ENCODE measurements at places on chromosomes 3 and 15.
A peak's percentile ranks its signal among the peaks of the same experiment; 100 is the strongest.

DNA sequence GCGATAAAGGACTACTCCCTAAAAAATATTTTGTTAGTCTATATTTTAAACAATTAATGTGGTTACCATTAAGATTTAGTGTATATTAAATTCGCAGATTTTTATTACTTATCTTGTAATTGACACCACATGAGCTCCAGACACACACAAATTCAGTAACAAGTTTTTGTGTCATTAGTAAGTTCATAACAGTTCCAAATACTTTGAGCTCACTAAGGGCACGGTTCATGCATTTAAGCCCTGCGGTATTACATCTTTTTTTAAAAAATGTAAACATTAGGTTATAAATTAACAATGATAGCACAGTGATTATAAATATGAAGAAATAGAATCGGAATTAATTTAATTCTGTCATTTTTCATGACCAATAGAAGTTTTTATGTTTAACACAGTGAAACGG is 317.3 kb downstream of the ZNF385D start:
- no peak for DNase-seq

DNA sequence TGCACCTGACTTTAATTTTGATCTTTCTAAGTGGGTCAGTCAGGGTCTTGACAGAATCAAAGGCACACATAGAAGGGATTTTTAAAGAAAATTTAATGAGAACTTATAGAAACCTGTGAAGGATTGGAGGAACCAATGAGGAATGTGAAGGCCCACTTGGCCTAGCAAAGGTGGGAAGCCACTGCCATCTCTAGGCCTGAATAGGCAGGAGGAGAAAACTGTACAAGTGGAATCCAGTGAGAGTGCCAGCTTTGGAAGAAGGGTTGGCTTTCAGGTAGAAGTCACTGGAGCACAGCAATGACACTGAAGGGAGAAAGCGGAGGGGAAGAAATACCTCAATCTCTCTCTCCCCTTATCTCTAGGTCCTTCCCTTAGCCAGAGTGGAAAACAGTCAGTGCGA is 380.7 kb upstream of the KCNMB2 start:
- peak; percentile 29 for DNase-seq

DNA sequence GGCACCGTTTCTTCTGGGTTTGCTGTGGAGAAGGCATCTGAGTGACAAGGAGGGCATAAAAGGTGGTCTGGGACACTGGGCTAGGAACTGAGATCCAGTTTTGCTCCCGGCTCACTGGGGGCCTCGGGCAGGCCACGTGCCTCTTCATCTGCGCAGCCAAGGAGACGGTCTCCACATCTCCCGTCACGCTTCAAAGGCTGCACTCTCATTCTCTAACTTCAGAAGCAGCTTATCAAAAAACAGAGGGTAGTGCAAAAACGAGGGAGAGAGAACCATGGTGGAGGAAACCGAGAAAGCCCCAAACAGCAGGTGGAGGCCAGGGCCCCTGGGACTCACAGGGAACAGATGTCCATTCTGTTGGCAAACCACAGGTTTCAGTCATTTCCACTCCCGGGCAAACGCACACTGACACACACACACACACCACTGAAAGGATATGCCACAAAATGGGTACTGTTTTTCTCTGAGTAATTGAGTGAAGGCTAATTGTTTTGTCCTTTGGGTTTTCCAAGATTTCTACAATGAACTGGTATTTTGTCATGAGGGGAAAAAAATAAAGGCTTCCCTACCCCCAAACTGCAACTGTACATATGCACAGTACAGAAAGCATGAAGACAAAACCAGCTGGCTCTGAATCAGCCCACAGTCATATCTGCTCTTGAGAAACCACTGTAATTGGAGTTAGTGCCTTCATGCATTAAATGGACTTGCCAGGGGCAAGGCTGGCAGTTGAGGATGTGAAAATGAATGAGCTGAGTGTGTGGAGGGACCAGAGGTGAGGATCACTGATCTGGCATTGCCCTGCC is 71.9 kb downstream of the MGLL start:
- peak; percentile 80 for DNase-seq

DNA sequence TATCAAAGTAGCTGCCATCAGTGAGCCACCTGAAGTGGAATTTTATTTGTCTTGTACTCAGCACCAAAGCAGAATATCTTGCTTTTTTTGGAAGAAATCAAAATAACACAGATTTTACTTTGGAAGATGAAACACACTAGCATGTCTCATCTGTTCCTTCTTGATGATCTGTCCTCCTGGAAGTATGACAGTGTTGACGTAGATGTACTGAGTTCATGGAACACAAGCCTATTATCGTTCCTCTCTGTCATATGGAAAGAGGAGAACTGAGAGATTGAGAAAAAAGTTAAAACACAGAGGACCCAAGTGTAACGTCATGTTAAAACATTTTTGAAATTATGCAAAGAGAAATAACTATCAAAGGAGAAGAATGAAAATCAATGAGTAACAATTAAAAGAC is 340.2 kb downstream of the ROBO2 start:
- DNase-seq = no peak

GRCh38 chr15:49227602-49228001 is 57.6 kb downstream of the GALK2 start:
- DNase-seq = no peak

DNA sequence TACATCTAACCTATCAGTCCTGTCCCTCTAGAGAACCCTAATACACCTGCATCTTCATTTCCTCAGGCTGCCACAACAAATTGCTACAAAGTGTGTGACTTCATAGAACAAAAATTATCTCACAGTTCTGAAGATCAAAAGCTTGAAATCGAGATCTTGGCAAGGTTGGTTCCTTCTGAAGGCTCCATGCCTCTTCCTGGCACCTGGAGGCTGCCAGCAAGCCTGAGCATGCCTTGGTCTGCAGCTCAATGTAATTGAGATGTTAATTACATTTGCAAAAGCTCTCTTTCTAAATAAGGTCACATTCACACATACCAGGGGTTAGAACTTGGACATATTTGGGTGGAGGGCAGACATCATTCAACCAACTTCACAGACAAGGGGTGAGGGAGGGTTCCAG is 86.4 kb upstream of the ABHD17C start:
- peak; percentile 55 for DNase-seq

DNA sequence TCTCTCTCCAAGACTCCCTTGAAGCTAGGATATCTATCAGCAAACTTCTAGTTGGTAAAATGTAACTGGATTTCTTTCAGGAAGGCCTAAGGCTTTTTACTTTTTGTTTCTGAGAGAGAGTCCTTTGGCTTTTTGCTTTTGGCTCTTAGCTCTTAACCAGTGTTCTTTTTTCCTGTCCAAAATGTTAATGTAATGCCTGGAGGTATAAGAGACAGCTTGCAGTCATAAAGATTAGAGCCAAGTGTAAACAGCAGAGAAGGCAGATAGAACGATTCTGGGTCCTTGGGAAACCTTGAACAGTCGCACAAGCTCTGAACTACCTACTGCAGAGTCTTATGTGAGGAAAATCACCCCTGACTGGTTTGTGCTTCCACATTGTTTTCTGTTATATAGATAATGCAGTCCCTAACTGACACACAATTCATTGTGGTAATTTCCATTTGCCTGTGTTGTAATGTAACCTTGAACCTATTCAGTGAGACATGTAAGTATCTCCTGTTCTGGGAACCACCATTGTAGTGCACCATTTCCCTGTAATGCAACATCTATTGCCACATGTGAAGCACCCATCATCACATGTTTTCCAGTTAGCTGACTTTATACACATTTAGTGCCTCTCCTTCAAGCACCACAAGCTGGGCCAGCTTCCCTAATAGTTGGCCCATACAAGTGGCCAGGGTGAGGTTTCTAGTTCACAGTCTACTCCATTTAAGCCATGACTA is 1311.9 kb downstream of the ROBO1 start:
- DNase-seq = no peak

DNA sequence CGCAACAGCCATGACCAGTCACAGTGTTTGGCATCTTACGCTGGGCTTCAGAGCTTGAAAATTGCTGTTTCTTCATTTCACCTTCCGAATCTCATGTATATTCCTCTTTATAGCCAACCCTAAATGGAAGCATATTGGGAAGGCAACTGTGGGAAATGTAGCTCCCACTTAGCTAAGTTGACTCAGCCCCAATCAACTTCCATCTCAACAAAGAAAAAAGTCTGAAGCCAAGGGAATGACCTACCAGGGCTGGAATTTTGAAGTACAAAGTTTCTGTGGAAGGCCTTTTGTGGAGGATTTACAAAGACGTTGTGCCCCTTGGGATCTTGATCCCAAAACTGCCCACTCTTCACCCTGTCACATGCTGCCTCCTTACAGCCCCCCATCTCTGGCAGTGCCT is 85.2 kb upstream of the OXTR start:
- no peak for DNase-seq

- DNase-seq = peak; percentile 30
Measured at GRCh38 chr3:172595664-172596393, 72.6 kb upstream of the TNFSF10 start.

GRCh38 chr3:88283242-88283592 is 133.5 kb downstream of the C3orf38 start:
- no peak for DNase-seq

GRCh38 chr3:69385723-69386555 is at the start of gene FRMD4B:
Gene FRMD4B, minus strand, starts transcription at chr3:69386088. Its CDS starts 99 bp downstream, at chr3:69385989.
- peak; percentile 57 for DNase-seq

GRCh38 chr3:101011136-101011535 is 17.9 kb upstream of the ABI3BP start:
- no peak for DNase-seq

DNA sequence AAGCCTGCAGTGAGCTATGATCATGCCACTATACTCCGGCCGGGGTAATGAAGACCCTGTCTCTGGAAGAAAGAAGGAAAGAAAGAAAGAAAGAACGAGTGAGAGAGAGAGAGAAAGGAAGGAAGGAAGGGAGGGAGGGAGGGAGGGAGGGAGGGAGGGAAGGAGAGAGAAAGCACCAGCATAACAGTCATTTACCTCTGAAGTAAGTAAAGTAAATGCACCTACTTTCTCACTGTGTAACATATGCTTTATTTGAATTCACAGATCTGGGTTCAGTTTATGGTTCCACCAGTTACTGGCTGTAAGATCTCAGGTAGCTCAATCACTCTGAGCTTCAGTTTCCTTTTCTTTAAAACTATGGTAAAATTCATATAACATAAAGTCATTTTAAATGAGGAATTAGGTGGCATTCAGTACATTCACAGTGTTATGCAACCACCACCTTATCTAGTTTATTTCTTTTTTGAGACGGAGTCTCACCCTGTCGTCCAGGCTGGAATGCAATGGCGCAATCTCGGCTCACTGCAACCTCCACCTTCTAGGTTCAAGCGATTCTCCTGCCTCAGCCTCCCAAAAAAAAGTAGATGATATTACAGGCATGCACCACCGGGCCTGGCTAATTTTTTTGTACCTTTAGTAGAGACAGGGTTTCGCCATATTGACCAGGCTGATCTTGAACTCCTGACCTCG is 16.1 kb upstream of the RAD54L2 start:
- DNase-seq = no peak

- peak; percentile 49 for DNase-seq
Measured at GRCh38 chr3:45034612-45035252, 8.6 kb downstream of the CLEC3B start.

- DNase-seq = no peak
Measured at GRCh38 chr15:60509470-60509869, 30.5 kb upstream of the ICE2 start.

- no peak for DNase-seq
Measured at GRCh38 chr3:19347671-19348070, 199.4 kb downstream of the KCNH8 start.

DNA sequence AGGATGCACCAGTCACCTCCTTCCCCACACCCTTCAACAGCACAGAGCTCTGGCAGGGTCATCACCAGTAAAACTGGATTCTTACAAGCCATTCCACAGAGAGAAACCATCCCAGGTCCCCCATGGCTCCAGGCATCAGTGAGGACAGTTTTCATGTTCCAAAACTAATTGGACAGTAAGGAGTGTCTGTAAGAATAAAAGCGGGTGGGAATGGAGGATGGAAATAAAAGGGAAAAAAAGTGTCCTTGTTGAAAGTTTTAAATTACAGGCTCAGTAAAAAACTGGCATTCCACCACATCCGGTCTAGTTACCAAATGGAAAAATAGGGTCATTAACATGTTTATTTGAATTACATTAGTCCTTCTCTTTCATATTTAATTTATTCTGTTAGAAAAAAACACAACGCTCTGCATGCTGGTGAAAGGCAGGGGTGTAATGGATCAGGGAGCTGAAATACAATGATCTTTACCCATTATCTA is 117.4 kb downstream of the TIGIT start:
- DNase-seq = no peak

GRCh38 chr3:113142476-113142875 is 68.9 kb upstream of the BOC start:
- no peak for DNase-seq

- peak; percentile 98 for DNase-seq
Measured at GRCh38 chr3:139677388-139678155, at the start of gene NMNAT3. Gene NMNAT3, minus strand, starts transcription at chr3:139677972. Its CDS starts 50,248 bp downstream, at chr3:139627724.

- DNase-seq = no peak
Measured at GRCh38 chr3:6542795-6543194, 318.1 kb upstream of the GRM7 start.

DNA sequence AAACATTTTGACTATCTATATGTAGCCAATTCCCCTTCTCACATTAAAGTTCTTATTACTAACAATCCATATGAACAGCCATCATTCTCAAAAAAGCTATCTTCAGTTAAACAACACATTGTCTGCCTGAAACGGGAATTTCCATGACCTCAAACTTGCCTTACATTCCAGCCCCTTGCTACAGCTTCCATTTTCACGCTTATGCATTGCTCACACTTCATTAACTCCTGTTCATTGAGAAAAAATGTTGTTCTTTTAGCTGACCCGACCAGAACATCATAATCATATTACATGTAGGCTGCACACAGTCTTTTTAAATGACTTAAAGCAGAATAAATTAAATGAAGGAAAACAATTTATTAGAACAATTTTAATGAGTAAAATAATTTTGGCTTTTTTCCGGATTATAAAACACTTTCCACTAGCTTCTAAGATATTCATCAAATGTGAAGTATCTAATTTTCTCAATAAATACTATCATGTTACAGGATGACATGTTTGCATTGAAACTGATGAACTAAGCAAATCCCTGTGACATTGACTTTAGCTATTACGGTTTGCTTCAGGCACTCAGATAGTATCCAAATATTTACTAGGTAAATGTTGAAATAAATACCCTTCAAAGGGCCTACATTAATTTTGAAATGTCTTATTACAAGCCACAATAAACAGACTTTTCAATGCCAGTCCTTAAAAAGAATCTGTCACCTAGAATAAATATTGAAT is 49.9 kb downstream of the P3H2 start:
- DNase-seq = no peak

DNA sequence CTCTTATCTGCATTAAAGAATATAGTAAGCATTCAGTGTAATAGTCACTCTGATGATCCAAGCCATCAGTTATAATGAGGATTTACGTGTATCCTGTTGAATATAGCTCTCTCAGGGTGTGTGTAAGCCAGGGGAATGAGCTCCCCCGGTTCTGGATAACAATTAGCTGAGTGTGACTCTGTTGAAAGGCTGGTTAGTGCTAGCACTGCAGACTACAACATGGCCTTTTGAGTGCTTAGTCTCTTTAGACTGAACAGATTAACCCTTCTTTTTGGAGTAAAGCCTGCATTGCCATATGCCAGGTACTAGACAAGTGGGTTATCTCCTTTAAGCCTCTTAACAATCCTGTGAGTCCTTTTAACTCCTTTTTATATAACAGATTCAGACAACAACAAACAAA is 119.5 kb downstream of the TMEM108 start:
- DNase-seq = no peak

GRCh38 chr3:31369637-31370379 is 162.9 kb upstream of the STT3B start:
- no peak for DNase-seq

- no peak for DNase-seq
Measured at GRCh38 chr15:69939513-69940440, 157.9 kb downstream of the TLE3 start.

Measured in NCI-H1417 (cell line).